ENCODE measurements at places on chromosomes 5 and 9.

GRCh38 chr5:169695919-169696490 is 58.9 kb downstream of the DOCK2 start:
- no peak for DNase-seq

DNA sequence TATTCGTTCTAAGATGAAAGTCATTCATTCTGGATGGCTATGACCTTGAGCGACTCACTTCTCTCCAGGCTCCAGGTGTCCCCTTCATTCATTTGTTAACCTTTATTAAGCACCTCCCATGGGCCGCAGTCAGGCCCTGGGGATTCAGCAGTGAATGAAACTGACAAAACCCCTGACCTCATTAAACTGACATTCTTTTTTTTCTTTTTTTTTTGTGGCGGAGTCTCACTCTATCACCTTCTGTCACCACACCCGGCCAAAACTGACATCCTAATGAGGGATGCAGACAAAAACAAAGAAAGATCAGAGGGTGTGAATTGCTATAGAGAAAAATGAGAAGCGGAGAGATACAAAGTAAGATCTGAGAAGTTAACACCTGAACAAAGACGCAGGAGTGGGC is 16.5 kb upstream of the ODF2 start:
- DNase-seq = no peak

DNA sequence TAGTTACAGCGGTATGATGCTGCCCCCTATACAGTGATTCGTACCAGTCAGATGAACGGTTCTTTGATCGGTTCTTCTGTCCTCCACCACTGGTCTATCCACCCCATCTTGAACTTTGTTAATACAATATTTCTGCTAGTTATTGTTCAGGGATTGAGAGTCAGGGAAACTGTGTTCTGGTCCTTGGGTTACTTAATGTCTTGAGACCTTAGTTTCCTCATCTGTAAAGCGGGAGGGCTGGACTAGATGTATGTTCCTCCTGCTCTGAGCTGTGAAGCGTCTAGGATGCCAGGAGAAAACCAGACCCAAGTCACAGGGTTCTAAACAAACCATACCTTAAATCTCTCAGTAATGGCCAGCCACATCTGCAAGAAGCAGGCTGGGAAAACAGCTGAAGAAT is 1.4 kb upstream of the PIP5K1B start:
- no peak for DNase-seq

DNA sequence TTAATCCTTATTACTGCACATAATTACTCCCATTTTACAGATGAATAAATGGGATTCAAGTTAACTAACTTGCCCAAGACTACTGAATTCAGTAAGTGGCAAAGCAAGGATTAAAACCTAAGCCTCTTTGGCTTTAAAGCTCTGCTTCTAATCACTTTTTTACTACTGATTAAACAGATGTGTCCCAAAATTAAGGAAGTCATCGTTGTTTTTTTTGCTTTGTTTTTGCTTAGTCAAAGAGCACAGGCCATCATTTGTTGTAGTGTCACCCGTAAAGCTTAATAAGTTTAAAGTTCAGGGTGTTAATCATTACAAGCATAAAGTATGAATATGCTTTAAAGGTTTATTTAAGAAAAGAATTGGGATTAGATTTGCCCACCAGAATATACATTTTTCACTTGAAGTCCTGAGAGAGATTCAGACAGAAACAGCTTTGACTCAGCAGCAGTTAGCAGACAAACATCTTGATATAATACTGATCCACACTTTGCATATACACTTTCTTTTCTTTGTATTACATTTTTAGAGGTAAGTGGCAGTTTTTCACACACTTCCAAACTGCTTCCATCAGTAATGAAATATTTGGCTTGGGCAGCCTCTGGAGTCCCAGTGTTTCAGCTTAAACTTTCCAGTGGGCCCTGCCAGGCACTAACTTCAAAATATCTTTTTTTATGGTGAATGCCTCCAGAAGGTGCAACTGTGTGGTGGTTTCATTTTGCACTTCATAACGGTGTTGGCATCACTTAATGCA is 52.7 kb downstream of the PIK3R1 start:
- no peak for DNase-seq

- DNase-seq = no peak
Observed at GRCh38 chr5:74916831-74917710, 50.9 kb upstream of the FAM169A start.

All from NCI-H1092 treated with DMSO at 0.1 percent for 48 hours (cell line).